C1 segment of cervical spinal cord (tissue), 14 donors: ENCODE measurements at places on chromosomes 2 and 18.
A peak's percentile ranks its signal among the peaks of the same experiment; 100 is the strongest.

DNA sequence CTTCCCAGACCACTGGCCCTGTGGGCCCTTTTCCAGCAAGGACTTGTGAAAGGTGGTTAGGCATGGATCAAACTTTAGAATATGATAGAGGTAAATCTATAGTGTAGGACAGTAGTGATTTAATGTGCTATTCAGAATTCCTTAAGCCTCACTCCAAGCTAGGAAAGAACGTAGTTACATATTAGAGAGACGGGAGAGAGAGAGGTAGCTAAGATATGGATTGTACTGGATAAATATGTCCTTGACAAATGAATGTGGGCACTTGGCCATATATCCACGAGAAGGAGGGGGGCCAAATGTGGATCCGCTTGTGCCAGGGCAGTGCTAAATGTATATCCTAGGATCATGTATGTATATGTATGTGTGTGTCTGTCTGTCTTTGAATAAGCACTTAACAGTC, 6.5 kb downstream of the KCNJ3 start:
- DNase-seq: peak; percentile 65

DNA sequence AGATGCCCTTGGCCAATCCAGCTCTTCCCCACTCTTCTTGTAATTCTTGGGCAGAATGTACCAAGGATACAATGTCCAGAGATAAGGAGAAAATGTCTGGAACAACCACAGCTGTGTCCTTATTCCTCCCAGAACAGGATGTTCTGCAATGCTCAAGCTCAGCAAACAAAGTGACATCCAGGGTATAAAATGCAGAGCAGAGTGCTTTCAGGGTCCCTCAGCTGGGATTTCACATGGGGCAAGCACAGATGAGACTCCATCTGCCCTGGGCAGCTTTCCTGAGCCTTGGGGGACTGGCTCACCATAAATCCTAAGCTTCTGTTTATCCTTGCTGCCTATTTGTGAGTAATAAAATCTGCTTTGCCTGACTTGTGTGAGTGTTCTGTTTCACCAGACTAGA, 127.4 kb downstream of the VAPA start:
- DNase-seq: no peak

- DNase-seq: no peak
These were observed 52.8 kb downstream of the INPP5D start for GRCh38 chr2:233112776-233113452.

DNA sequence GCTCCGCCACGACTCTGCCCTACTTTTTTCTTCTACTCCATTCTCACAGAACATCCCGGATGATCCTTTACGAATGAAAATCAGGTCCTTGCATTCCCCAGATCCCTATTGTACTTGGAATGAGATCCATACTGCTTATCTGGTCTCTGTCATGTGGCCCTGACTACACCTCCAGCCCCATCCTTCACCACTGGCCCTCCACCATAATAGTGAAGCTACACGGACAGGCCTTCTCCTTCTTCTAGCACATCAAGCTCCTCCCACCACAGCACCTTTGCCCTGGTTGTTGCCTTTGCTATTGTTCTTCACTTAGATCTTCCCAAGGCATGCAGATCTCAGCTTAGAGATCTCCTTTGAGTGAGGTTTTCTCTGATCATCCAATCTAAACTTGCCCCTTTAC, 20.1 kb upstream of the RMDN2 start:
- DNase-seq: no peak

- DNase-seq: no peak
These were observed 797.7 kb downstream of the MBD2 start for GRCh38 chr18:53426666-53427184.

GRCh38 chr2:197710424-197711042, 5.4 kb downstream of the MARS2 start:
- DNase-seq: no peak

GRCh38 chr18:48662011-48662661, 123.3 kb downstream of the CTIF start:
- DNase-seq: no peak

GRCh38 chr2:74278694-74279093, 64.5 kb downstream of the SLC4A5 start:
- no peak for DNase-seq

DNA sequence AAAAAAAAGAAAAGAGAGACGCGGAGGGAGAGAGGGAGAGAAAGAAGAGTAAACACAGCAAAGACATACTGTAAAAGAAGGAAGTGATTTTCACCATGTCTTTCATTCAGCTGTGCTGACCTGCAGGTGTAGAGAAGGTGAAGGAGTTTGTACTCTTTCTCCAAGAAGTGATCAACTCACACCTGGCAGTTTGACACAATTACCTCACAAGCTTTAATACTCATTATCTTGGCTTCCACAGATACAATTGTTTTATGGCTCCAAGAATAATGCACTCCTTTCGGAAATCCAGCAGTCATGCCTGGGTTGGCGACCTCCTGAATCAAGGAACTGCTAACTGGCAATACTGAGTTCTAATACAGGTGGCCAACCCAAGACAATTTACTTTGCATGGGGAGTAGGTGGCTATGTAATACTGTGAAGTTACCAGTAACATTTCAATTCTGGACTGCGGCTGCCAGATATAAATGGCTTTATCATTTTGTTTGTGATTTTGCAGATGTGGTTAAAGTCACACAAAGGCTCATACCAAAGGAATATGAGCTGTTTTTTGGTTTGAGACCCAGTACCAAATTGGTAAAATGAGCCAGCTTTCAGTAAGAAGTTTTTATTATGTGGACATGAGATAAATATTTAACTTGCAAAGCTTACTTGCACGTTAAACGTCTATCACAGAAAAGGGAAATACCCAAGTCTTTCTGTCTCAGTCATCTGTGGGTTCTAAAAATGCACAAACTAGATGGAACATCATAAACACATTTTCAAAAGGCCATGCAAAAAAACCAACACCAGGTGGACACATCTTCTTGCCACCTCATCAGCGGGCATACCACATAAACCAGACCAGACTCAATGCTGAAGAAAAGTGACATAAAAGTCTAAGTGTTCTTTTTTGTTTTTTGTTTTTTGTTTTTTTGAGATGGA, 69.3 kb downstream of the NCKAP5 start:
- DNase-seq: no peak

GRCh38 chr2:240781471-240782220, 38.4 kb downstream of the KIF1A start:
- DNase-seq: no peak

DNA sequence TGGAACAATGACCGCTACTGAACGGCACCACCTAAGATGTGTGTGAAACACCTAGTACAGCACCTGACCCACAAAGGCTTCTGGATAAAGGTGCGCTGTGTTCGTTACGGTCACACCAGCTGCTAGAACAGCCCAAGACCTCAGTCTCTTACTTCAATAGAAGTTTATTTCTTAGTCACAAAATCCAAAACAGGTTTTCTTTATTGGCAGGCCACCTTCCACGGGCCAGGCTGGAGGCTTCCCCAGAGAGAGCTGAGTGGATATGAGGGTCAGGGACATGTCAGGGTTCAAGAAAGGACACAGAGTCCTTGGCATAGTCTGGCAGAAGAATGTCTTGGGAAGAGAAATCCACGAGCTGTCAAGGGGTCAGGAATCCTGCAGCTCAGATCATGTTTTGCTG, 92.2 kb downstream of the COL6A3 start:
- DNase-seq: no peak

DNA sequence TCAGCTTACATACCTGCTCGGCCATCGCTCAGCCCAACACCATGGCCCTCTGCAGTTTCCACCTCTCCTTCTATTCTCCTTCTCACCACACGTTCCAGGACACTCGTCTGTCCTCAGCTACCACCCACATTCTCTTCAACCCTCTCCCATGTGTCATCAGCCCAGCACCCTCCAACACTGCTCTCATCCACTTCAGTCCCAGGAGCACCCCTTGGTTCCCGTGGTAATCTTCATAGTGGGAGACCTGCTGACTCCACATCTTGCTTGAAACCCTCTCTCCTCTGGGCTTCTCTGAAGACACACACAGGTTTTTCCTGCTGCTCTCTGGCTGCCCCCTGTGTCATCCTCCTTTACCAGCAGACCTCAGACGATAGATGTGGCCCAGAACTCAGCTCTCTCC, 228.7 kb downstream of the GBX2 start:
- DNase-seq: no peak

DNA sequence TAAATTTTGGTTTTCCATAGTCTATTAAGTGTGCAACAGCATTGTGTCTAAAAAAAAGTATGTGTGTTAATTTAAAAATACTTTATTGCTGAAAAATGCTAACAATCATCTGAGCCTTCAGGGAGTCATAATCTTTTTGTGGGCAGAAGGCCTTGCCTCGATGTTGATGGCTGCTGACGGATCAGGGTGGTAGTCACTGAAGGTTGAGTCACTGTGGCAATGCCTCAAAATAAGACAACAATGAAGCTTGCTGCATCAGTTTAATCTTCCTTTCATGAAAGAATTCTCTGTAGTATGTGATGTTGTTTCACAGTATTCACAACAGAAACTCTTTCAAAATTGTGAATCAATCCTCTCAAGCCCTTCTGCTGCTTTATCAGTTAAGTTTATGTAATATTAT, 31.3 kb downstream of the HDHD2 start:
- DNase-seq: no peak

DNA sequence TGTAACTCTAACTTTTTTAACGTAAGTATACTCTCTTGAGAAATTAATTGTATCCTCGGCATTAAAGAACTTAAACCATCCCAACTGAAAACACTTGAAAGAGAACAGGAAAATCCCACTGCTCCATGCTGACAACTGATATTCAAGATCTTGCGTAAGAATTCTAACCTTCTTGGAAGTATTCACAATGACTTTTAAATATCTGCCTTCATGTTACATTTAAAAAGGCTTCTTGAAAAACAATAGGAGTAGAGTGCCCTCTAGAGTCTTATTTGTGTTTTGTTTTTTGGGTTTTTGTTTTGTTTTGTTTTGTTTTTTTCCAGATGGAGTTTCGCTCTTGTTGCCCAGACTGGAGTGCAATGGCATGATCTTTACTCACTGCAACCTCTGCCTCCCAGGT, 65.4 kb upstream of the DNAJC10 start:
- DNase-seq: no peak

- no peak for DNase-seq
These were observed 79.2 kb upstream of the EML6 start for GRCh38 chr2:54644236-54644635.

GRCh38 chr2:148517296-148517695, 127.3 kb upstream of the EPC2 start:
- DNase-seq: no peak

DNA sequence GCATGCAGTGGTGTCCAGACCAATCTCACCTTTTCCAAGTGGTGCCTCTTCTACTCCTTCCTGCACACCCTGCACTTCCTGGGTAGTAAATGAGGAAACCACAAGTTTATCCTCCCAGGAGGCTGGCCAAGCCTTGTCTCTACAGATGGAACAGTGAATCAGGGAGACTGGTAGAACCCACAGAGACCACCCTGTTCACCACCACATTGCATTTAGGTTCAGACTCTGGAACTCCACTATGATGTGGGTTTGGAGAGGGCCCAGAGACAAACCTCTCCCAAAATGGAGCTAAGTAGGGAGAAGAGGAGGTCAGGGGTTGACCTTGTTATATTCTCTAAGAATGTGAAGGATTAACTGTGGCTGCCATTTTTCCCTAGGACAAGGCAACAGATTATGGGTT, 102.8 kb upstream of the FZD7 start:
- DNase-seq: no peak

DNA sequence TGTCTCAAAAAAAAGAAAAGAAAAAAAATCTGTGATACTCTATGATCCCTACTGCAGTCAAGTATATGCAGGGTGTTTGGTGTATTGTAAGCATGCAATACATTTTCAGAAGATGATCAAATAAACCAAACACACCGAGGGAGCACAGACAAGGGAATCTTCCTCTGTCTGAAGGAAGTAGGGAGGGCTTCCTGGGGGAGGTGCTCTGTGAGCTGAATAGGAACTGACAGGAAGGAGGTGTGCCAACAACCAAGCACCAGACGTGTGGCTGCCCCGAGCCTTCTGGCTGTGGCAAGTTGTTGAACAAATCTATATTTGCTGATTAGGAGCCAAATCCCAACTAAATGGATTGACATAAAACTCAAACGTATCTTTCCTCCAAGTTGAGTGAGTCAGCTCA, 14.6 kb downstream of the THNSL2 start:
- no peak for DNase-seq

- no peak for DNase-seq
These were observed 706 bp downstream of the AGPS start for GRCh38 chr2:177393203-177393755.

GRCh38 chr2:65231892-65232477, 4.4 kb downstream of the ACTR2 start:
- DNase-seq: no peak

DNA sequence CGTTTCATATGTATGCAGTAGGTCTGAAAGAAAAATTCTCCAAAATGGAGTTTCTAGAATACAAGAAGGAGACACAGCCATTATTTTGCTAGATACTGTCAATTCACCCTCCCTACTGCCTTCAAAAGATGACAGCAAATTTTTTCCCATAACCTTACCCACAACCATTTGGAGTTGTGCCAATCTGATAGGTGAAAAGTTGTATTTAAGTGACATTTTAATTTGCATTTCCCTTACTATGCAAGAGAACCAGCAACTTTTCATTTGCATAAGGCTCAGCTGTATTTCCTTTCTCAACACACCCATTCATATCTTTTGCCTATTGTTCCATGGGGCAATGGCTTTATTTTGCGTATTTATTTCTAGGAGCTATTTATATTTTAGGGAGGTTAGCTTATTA, 31.4 kb upstream of the IL18RAP start:
- no peak for DNase-seq

- DNase-seq: no peak
These were observed 67.8 kb downstream of the CYBRD1 start for GRCh38 chr2:171590116-171590515.

GRCh38 chr2:85852152-85852840, 36.5 kb downstream of the ST3GAL5 start:
- no peak for DNase-seq

DNA sequence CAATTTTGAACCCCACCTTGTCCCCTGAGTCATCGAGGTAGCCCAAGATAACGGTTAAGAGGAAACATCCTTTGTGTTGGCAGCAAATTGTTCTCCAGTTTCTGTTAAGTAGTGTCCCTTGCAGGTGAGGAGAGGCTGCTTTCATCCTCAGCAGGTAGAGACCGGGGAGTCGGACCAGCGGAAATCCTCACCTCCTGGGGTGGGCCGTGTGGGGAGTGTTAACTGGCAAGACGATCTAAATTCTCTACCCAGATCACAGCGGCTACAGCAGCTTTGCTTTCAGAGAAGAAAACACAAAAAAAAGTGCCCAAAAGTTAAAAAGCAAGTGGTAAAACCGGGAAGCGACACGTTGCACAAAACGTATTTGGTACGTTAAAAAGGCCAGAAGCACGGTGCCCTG, 63.2 kb downstream of the ADI1 start:
- DNase-seq: no peak

DNA sequence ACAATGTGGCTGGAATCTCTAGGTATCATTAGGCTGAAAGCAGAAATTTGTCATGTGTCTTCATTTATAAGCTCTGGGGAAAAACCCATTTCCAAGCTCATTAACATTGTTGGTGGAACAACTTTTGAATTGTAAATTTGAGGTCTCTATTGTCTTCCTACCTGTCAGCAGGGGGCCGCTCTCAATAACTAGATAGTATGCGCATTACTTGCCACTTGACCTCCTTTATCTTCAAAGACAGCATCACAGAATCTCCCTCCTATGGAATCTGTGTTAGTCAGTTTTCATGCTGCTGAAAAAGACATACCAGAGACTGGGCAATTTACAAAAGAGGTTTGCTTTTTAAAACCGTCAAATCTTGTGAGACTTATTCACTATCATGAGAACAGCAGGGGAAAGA, 223.1 kb downstream of the CALCRL start:
- no peak for DNase-seq
